AG04449 (cell line): ENCODE measurements at places on chromosomes 4 and X.
A peak's percentile ranks its signal among the peaks of the same experiment; 100 is the strongest.

- no peak for DNase-seq
Observed at GRCh38 chrX:31060016-31060415, 11.8 kb downstream of the FTHL17 start.

GRCh38 chr4:55123791-55124190, 1.6 kb downstream of the KDR start:
- DNase-seq, result no peak

GRCh38 chr4:56696056-56696455, 15.0 kb upstream of the HOPX start:
- DNase-seq, result no peak

- no peak for DNase-seq
Observed at GRCh38 chrX:143633461-143634308, 2.2 kb downstream of the SLITRK4 start.

GRCh38 chr4:72208421-72209075, 176.7 kb downstream of the NPFFR2 start:
- no peak for DNase-seq

DNA sequence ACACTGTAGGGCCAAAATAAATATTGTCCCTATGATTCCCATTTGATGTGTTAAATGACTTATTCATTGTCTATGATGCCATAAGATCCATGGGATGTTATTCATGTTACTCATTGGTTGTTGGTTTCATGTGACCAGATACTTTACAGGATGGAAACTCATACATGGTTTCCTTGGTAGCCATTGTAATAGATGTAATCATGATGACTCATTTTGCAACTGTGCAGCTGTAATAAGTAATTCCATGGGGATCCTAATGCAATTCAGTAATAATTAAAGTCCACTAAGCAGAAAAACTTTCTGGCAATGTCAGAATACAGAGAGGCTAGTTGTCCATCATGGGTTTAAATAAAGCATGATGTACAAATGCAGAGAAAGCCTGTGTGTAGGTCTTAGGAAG, 389.7 kb upstream of the NR3C2 start:
- DNase-seq, result peak; percentile 60
